NCI-H1105 (cell line): ENCODE measurements at places on chromosomes 12 and 14.

DNA sequence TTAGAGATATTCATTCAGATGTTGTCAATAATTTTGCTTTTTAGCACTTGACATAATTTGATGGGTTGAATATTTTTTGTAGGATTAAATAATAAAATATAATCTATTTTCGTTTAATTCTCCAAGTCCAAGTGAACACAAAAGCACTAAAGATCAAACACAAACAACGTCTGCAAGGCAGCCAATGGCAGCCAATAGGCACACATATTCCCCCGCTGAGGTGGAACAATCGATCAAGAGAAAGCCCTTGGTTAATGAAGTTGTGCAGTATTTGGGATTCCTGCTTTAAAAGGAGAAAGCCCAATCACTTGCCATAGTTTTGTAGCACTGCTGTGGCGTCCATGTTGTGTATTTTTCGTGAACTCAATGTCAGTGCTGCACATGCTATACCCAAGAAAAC is 1.5 kb downstream of the DHRS7 start:
- DNase-seq: peak; percentile 9

GRCh38 chr12:8519171-8519570 is 5.9 kb downstream of the CLEC4D start:
- no peak for DNase-seq

- DNase-seq: no peak
Observed at GRCh38 chr12:55831447-55831815, 2.0 kb upstream of the DNAJC14 start.

- DNase-seq: no peak
Observed at GRCh38 chr12:58238411-58238810, 297.0 kb downstream of the ATP23 start.

- DNase-seq: no peak
Observed at GRCh38 chr14:94341656-94342333, 18.7 kb upstream of the SERPINA6 start.

- DNase-seq: no peak
Observed at GRCh38 chr12:61566183-61566582, 694.0 kb upstream of the USP15 start.

- DNase-seq: no peak
Observed at GRCh38 chr12:121963341-121964018, 45.1 kb downstream of the CFAP251 start.

GRCh38 chr14:47149326-47149725 is 497.7 kb upstream of the RPL10L start:
- no peak for DNase-seq

DNA sequence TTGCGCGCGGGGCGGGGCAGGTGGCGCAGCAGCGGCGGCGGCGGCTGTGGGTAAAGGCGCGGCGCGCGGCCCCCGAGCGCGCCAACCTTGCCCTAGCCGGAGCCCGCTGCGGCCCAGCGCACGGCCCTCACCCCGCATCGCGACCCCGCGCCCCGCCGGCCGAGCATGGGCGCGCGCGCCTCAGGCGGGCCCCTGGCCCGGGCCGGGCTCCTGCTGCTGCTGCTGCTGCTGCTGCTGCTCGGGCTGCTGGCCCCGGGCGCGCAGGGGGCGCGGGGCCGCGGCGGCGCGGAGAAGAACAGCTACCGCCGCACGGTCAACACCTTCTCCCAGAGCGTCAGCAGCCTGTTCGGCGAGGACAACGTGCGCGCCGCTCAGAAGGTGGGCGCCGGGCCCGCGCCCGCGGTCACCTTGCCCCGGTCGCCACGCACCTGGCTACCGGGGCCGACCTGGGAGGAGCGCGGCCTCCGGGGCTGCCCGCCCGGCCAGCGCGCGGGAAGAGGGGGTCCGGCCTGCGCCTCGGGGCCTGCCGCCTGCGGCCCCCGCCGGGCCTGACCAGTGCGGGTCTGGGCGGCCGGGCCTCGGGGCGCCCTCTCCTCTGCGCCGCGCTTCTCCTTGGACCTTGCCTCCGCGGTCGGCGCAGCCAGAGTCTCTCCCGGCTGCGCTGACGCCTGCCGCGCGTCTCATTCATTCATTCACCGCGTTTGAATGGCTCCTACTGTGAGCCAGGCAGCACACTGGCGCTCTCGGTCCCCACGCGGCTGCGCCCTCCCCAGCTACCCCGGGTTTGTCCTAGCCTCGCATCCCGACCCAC is at the start of gene BRI3BP:
TSS of gene BRI3BP (plus strand) at position 20 of the 811 bp plus-strand sequence. CDS start at position 166, 146 bp downstream.
- DNase-seq: peak; percentile 42

- DNase-seq: no peak
Observed at GRCh38 chr12:78853231-78853630, 11.3 kb upstream of the SYT1 start.

DNA sequence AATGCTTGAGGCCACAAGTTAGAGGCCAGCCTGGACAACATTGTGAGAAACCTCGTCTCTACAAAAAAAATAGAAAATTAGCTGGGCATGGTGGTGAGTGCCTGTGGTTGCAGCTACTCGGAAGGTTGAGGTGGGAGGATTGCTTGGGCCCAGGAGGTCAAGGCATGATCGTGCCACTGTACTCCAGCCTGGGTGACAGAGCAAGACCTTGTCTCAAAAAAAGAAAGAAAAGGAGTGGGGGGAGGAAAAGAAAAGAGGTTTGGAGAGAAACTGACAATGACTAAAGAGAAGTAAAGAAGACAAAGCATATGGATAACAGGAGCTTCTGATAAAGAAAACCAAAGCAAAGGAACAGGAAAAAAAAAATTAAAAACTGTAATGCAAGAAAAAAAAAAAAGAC is 37.4 kb upstream of the SELPLG start:
- no peak for DNase-seq

DNA sequence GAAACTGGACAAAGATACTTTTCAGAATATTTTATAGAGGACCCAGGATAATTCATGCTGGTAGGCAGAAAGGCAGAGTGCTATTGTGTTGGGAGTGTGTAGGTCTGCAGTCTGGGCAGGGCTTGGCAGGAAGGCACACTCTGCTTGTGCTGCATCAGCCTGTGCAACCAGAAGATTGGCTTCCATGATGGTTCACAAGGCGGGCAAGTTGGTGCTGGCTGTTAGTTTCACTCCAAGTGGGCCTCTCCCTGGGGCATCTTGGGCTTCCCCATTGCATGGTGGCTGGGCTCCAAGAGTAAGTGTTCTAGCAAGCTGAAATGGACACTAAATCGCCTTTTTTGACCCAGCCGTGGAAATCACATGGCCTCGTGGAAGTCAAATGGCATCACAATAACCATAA is 1.8 kb upstream of the UBE2N start:
- no peak for DNase-seq

- no peak for DNase-seq
Observed at GRCh38 chr14:74964787-74965485, 9.5 kb upstream of the PGF start.

- no peak for DNase-seq
Observed at GRCh38 chr12:119868992-119869391, 8.1 kb downstream of the CIT start.

GRCh38 chr14:21103411-21103709 is 2.5 kb downstream of the TMEM253 start:
- DNase-seq: no peak

DNA sequence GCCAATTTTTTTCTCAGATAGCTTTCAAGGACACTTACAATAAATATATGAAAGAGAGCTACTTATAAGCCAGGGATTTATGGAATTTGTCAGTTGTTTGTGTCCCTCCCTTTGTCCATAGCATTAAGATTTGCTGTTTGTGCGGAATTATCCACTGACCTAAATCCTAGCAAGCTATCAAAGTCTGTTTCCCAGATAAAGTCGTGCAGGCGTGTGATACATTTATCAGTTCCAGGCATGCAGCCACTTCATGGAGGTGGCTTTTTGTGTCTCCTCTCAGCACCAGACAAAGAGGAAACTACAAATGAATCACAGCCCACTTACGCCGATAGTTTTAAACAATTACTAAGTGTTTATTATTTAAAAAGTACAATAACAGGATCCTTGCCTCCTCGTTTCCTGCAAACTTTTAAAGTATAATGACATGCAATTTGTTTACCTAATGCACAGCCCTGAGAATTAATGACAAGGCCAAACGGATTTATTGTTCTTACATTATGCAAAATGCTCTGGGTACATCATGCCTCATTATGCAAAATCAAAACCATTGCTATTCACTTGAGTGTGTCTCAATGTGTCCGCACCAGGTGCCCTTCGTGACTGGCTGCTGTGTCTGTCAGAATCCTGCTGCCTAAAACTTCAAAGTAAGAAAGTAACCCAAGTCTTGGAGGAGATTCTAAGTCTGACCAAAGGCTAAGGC is 423.2 kb downstream of the GLT1D1 start:
- DNase-seq: no peak

DNA sequence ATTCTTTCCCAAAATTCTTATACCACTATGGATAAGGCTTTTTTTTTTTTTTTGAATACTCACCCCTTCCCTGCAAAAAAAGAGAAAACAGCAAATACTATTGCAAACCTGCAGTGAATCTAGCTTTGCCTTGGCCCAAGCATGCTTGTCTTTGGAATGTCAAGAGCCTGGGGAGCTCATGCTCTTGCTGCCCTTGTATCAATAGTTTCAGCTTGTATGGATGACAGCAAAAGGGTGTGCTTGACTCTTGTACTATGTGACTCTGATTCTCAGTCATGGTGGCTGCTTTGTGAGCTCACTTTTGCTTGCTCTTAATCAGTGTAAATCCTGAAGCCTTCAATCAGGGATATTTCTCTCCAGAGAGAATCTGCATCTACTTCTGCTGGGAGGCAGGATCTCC is 149.2 kb downstream of the EMP1 start:
- DNase-seq: no peak

DNA sequence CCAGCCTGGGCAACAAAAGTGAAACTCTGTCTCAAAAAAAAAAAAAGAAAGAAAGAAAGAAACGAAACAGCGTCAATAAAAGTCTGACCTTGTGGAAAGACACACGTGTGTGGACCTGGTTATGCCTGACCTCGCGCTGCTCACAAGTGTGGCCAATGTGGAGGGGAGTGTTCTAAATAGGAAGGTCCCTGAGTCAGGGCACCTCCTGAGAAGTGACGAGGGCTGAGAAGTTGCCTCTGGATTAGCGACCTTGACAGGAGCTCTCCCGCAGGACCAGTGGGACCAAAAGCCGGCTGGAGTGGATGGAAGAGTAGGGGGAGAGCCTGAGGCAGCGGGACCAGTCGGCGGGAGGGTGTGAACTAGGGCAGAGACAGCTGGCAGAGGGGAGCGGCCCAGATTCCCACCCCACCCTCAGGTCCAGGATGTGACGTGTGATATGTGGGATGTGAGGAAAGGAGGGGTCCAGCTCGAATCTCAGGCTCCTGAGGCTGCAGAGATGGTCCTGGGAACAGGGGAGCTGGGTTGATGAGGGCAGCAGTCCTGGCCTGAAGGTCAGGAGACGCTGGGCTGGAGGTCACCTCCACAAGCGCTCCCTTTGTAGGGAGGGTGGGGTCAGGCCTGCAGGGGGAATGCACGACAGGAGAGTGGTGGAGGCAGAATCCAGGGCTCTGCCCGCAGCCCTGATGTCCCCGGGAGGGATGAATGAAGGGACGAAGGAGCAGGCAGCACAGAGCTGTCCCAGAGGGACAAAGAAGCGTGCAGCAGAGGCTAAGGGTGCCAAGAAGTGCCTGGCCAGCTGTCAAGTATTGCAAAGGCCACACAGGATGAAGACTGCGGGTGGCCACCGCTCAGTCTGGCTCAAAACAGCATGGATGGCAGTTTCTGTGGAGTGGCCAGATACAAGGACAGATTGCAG is 24.8 kb upstream of the GPR68 start:
- DNase-seq: no peak

GRCh38 chr14:33589334-33589733 is 361.5 kb downstream of the EGLN3 start:
- DNase-seq: no peak

- DNase-seq: no peak
Observed at GRCh38 chr12:23795494-23795893, 154.0 kb downstream of the SOX5 start.

- no peak for DNase-seq
Observed at GRCh38 chr12:8596561-8596960, 16.1 kb downstream of the AICDA start.

- DNase-seq: no peak
Observed at GRCh38 chr14:69572030-69572840, 2.4 kb downstream of the CCDC177 start.

GRCh38 chr14:91867316-91867988 is at the start of gene TC2N:
TC2N (minus strand) TSS chr14:91867536; CDS start chr14:91813769, 53,767 bp downstream.
- DNase-seq: no peak

- peak; percentile 83 for DNase-seq
Observed at GRCh38 chr12:102950107-102950949, 7.1 kb upstream of the ASCL1 start.

DNA sequence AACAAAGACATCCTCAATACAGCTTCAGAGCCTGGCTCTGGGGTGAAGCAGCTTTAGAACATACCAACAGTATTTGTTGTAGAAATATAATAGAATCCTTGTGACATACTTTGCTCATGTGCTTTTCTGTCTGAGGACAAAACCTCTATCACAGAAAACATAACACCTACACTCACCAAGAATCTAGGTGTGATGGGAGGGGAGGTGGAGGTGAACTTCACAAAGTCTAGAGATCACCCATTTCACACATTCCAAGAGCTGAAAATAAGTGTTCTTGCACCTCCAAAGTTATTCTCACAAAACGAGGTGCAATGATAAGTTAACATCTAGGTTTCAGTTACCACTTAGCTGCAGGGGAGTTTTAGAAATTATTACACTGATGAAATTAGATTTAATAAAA is 32.7 kb upstream of the BTG1 start:
- no peak for DNase-seq

DNA sequence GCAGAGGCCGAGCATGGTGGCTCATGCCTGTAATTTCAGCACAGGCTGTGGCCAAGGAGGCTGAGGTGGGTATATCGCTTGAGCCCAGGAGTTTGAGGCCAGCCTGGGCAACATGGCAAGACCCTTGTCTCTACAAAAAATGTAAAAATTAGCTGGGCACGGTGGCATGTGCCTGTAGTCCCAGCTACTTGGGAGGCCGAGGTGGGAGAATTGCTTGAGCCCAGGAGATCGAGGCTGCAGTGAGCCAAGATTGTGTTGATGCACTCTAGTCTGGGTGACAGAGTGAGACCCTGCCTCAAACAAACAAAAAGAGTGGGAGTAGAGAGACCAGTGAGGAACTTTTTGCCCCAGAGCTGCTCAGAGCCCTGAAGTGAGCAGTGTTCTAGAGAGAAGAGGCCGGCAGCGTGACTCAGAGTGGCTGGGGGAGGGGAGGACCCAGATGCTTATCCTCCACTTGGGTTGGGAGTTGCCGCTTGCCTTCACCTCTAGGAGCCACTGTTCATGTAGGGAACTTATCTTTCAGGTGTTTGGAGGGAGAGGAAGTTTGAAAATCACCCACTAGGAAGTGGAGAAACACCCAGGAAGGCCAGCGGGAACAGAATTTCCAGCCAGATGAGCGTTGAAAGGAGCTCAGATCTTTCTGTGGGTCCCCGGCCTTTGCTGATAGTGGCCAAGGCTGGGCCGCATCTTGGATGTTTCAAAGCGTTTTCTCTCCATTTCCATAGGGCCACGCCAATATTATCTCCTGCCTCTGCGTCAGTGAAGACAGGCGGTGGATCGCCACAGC is 15.3 kb downstream of the CFAP251 start:
- no peak for DNase-seq
